CD4-positive, alpha-beta T cell (primary cell): ENCODE measurements at places on chromosomes 3 and 15.

GRCh38 chr3:49500732-49501609 lies 30.9 kb downstream of the DAG1 start:
- DNase-seq = no peak

GRCh38 chr3:40780291-40780924 lies 255.6 kb downstream of the ZNF621 start:
- DNase-seq = no peak

GRCh38 chr15:60829416-60829815 lies 350.5 kb upstream of the ICE2 start:
- DNase-seq = no peak

DNA sequence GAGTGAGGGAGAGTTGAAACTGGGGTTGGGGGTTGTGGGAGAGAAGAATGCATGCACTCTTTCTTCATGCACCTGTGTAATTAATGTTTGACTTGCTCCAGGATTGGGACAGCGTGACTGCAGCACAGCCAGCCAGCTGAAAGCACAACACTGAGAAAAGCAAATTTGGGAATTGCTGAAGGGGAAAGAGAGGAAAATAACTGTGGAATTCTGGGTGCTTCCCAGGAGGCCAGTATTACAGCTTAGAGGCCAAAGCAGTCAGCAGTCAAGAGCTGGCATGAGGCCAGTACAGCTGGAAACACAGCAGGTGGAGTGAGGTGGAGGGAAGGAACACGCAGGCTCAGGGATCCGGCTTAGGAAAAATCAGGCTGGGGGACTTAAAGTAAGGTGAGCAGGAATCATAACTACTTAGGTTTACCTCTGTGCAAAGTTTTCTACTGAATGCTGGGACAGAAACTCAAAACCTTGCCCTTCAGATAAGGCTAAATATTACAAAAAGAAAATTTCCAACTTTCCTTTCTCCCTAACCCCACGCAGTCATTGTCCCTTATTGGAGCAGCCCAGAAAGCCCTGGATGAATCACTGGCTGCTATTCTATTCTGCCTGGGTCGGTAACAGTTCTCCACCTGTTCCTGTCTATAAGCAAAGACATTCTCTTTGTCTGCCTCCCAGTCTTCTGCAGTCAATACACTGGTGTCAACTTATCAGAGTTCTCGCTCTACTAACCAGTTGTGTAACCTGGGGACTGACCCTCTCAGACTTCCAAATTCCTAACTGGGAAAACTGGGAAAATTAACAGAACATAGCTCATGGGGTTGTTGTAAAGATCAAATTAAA lies 167.2 kb downstream of the MAGI1 start:
- DNase-seq = no peak

DNA sequence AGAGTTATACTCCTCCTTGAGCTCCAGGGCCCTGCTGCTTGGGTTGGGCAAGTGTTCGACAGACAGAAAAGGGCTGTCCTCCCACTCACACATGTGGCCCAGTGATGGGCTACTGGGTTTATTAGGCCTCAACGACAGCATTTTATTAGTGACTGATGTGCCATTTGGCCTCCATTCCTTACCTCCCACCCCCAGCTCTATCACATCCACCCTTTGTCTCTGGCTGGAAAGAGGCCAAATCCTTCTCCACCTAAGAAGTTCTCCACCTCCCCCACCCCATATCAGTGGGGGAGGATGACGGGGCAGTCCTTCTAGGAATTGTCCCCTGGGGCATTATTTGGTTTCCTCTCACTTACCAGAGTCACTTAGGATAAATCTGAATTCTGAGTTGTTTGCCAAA lies 57.1 kb upstream of the WNT5A start:
- no peak for DNase-seq
